ENCODE measurements at places on chromosomes 7 and 10.

- no peak for DNase-seq
These were observed 39.9 kb downstream of the RBM17 start for GRCh38 chr10:6128591-6129251.

DNA sequence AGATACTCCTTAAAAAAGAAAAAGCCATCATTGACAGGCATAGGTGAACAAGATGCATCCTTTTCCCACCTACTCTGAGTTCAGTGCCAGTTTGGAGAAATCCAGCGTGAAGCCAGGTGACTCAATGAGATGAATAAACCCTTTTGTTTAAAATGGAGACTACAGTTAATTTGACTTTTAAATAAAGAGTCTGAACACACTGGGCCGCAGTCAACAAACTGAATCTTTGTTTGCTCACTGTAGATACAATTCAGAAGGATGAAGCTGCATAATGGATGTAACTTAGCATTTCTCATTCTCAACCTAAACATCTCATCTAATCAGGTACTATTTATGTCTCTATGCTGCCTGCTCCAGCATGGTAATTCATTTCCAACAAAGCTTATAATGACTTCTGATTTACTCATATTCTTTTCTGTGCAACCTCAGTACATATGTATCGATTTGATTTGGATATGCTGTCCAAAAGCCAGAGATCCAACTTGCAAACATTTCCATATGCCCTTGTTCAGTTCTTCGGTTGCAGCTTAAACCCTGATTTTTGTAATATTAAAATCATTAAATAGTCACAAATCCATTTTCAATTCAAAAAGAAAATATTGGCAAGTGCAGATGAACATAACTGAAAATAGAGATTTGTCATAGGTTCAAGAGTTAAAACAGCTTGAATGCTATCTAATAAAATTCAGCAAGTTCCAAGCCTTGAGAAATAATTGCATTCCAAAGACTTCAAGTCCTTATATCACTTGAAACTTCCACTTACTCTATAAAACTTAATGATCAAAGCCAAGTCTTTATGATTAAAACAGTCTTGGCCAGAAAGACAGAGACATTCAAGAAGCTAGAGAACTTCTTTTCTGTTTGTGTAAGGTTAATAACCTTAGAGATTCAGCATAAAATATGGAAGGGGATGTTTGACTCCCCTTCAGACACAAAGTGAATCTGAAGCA, 67.8 kb downstream of the CPVL start:
- DNase-seq, result no peak

DNA sequence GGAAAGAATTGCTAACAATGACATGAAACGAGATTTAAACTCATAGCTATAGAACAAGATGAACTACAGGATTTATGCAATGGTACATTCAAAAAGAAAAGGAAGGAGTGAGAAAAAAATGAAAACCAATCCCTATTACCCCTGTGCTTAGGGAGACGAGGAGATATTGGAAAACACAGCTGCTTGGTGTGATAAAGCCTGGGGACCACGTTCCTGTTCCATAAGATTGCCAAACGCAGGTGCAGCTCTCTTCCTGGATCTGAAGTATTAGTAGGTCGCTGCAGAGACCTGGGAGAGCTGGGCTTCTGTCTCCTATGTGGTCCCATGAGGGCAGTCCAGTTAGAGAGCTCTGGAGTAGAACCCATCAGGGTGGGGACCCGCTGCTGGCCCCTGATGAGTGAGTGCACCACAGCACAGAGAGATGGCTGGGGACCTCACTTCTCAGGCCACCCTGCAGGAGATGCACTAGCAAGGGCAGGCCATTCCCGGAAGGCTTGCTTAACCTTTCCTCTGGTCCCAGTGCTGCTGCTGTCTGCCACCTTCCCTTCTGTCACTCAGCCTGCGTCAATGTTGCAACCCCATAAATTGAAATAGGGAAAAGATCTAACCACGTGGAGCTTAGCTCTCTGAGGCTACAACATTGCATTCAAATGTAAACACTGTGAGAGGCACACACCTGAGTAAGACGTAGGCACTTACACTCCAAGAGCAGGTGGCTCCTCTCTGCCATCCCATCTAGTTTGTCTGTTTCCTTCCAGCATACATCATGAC, 57.9 kb downstream of the MTPN start:
- DNase-seq, result no peak

- no peak for DNase-seq
These were observed 13.2 kb upstream of the SCIN start for GRCh38 chr7:12557282-12557681.

DNA sequence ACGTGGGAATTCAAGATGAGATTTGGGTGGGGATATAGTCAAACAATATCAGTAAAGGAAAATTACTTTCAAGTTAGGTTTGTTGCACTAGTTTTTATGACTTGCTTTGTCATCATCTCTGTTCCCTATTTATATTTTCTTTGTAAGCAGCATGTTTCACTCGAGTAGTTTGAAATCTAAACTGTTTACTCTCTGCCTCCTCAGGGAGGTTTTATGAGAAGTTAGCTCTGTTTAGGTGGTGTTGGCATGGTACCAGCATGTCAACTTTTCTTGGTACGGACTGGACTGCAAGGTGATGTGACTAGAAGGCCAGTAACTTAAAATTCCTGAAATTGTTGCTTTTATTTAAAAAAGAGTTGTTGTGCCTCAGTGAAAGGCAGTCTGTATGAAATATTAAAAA, 59.2 kb upstream of the MTPN start:
- no peak for DNase-seq

DNA sequence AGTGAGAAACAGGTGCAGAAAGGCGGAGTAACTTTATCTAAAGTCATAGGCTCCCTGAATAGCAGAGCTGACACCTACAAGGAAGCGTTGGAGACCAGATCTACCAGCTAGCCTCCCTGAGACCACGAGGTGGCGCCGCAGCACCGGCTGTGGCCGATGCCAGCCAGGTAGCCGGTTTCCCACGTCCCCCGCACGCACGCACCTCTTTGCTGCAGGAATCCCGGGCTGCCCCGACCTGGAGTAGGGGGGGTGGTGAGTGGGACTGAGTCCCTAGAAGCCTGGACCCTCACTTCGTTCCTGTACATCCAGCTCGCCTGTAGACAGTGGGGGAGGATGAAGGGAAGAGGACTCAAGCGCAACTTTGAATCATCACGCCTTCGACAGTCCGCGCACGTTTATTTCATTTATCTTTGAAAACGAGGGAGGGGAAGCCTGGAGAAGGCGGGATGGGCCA, 3.7 kb downstream of the ELOVL3 start:
- peak; percentile 70 for DNase-seq

GRCh38 chr7:40808378-40808942, 673.7 kb downstream of the SUGCT start:
- DNase-seq, result no peak

DNA sequence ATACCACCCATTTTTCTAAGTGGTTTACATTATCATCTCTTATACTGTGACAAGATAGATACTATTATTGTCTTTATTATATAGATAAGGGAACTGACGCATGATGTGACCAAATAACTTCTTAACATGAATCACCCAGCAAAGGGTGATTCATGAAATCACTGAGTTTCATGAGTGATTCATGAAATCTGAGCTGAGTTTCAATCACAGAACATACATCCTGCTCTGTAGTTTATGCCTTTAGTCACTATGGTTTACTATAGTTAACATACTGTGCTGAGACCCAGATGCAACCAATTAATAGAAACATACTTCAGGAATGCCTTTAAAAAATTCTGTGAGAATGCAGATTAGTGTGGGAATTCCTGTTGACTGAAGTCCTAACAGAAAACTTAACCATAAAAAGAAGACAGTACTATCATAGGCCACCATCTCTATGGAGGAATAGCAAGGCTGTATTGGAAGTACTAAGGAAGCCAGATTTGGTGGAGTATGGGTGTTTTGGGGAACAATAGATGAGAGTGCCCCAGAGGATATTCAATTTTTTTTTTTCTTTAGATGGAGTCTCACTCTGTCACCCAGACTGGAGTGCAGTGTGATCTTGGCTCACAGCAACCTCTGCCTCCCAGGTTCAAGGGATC, 43.1 kb upstream of the SEMA3A start:
- no peak for DNase-seq

- no peak for DNase-seq
These were observed 276.2 kb upstream of the SEMA3C start for GRCh38 chr7:81195033-81195432.

DNA sequence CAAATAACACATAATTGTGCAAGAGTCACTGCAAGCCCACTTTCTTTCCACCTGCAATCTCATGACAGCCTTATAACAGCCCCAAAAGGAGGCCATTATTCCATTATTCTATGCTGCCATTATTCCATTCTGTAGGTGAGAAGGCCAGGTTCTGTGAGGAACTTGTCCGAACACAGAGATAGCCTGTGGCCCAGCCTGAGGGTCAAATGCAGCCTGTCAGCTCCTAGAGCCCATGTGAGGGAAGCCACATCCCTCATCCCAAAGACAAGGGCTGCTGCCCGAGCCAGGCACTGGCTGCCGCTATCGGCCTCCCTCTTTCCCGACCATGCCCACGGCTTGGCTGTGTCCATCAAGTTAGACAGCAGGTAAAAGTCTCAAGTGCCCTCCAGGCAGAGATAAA, 24.1 kb upstream of the C10orf71 start:
- no peak for DNase-seq

DNA sequence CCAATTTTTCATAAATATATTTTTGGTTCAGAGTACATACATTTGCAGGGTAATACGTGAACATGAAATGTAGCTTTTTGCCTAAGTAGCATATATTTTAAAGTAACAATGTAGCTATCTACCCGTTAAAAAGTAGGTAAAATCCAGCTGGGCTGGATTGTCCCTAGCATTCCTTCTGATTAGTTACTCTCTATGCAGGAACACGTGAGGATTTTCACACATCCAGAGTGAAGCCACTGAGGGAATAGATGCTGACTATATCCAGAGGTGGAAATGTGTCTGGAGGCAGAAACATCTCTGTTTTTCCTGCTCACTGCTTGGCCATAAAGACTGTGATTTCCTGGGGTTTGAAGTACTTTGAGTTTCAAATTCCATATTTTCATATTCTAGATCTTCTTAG, 338.9 kb upstream of the KIAA1217 start:
- no peak for DNase-seq

- no peak for DNase-seq
These were observed 5.8 kb downstream of the GNB2 start for GRCh38 chr7:100679129-100679926.

- peak; percentile 59 for DNase-seq
These were observed 16.1 kb downstream of the ANKRD16 start for GRCh38 chr10:5873515-5873995.

DNA sequence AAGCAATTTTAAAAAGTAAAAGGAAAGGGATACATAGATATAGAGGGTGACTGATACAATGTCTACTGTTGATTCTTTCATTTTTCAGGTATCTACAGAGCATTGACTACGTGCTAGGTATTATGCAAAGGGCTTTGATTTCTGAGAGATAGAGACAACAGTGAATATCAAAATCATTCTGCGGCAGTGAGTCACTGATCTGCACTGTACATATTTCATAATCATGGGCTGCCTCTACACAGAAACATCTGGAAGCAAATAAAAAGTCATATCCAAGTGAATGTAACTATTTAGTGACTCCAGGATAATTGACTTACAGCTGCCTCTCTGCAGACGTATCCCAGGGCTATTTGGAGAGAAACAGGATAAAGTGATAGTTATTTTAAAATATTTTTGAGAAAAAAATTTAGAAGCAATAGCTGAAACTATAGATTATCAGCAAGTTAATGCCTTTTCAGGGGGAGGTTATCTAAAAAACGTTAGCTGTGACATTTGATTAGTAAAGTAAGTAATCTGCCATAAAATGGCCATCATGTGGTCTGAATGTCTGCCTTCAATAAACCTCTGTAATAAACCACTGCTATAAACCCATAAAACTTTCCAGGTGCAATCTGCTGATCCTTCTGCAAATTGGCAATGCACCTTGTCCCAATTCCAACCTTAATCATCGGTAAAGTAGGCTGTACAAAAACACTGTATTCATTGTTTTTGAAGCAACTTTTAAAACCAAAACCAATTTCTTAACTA, 43.7 kb downstream of the CPXM2 start:
- DNase-seq, result no peak

GRCh38 chr7:95660023-95660434, 63.7 kb upstream of the PDK4 start:
- no peak for DNase-seq

- no peak for DNase-seq
These were observed 17.1 kb downstream of the MCU start for GRCh38 chr10:72709041-72709440.

DNA sequence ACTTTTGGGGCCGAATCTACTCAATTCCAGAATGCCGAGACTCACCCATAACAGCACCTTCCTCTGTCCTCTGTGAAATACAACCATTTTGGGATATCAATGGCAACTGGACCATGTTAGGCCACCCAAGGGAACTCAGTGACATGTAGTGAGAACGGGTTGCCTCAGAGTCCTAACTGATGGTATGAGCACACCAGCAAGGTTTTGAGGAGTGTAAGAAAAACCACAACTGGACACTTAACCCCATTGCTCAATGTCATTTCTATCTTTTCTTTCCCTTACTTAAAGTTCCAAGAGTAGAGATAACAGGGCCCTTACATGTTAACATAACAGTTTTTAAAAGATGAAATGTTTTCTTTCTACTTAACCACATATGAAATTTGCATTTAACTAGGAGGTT, 67.1 kb downstream of the TNS3 start:
- DNase-seq, result no peak

- no peak for DNase-seq
These were observed 133.3 kb upstream of the SAMD8 start for GRCh38 chr10:74977913-74978847.

DNA sequence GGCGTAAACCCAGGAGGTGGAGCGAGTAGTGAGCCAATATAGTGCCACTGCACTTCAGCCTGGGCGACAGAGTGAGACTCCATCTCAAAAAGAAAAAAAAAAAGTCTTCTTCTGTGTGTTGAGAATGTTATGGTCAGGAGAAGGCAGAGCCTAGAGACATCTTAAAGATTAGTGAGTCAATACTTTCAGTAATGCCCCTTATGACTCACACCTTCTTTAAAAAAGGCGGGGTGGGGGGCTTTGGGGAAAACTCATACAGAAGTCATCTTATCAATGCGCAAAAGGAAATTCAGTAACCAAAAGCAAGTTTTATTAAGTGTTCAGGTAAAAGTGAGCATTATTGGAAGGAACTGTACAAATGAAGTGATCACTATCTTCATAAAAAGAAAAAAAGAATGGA, 1369.8 kb upstream of the LRRTM3 start:
- DNase-seq, result no peak

GRCh38 chr10:63454631-63455030, 11.1 kb downstream of the JMJD1C start:
- no peak for DNase-seq

GRCh38 chr7:11591055-11591633, 240.9 kb downstream of the THSD7A start:
- no peak for DNase-seq

DNA sequence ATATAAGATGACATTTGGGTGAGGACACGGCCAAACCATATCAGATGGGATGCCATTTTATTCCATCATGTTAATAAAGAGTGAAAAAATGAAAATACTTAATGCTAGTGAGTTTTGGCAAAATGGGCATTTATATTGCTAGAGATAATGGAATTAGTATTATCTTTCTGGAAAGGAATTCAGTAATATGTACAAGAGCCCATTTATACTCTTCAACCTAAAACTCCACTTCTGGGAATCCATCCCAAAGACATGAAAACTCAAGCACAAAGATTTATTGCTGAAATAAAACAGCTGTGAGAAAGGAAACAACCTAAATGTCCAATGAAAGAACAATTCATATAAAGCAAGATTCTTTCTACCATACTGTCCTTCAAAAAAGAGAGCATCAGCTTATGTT, 96.0 kb upstream of the TMEM168 start:
- no peak for DNase-seq
